Nucleus accumbens (tissue), 56 donors: ENCODE measurements at places on chromosomes 2 and 18.

DNA sequence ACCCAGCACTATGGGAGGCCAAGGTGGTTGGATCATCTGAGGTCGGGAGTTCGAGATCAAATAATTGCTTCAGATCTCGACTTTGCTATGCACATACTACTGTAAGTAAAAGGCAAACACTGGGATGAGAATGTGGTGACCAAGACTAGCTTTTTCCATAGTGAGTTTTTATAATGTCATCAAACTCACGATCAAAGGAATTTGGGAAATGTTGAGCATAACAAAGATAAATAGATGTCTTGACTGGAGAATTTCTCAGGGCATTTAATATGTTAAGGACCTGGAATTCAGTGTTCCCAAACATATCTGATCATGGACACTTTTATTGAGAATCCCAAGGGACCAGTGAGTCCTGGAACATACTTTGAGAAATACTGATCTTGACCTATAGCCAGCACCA, 205.6 kb downstream of the ARHGAP15 start:
- DNase-seq, result no peak

DNA sequence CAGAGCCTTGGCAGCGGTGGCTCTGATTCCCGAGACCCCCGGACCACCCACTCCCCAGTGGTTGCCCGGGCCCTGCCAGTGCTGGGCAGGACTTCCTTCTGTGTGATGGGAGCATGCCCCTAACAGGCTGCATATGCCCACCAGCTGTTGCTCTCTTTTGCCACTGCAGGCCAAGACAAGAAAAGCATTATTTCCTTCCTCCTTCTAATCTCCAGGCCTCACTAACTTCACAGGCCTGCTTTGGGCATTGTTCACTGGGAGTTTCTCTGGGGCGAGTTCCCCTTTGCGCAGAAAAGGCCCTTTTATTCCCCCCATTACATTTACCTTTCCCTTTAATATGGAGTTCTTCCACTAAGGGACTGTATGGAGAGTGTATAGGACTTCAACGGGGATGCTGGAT, 249.1 kb upstream of the SIX2 start:
- DNase-seq, result no peak

GRCh38 chr2:37355735-37356134, 11.3 kb downstream of the QPCT start:
- no peak for DNase-seq

- no peak for DNase-seq
Measured at GRCh38 chr2:890791-891190, 59.9 kb upstream of the SNTG2 start.

DNA sequence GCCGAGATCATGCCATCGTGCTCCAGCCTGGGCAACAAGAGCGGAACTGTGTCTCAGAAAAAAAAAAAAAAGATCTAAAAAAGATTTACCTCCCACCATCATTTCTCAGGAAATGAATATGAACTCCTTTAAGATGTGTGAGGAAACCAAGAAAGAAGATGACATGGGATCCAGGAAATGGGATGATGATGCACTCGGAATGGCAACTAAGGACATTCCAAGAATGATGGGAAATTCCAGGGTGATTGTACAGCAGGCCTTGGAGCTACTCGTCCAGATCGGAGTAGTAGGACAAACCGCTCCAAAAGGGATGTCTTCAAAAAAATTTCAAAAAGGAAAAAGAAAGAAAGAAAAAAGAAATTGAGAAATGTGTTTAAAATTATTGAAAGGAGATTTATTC, 84.9 kb upstream of the PMAIP1 start:
- DNase-seq, result no peak

DNA sequence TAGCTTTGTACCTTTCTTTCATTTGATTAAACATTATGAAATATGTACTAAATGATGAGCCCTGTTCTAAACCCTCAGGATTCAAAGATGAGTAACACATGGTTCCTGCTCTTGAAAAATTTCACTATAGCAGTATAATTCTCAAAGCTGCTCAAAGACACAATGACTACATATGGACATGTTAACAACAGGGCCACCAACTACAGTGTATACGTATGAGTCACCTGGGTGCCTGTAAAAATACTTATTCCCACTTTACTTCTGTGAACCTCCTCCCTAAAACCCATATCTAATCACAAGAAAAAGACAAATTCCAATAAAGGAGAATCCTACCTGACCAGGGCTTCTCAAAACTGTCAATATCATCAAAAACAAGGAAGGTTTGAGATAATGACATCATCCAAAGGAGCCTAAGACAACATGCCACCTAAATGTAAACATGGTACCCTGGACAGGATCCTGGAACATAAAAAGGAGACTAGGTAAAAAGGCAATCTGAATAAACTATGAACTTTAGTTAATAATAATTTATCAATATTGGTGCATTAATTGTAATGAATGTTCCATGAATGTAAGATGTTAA, 84.7 kb downstream of the FAM161A start:
- no peak for DNase-seq

- no peak for DNase-seq
Measured at GRCh38 chr2:239193401-239193811, 207.4 kb downstream of the HDAC4 start.

DNA sequence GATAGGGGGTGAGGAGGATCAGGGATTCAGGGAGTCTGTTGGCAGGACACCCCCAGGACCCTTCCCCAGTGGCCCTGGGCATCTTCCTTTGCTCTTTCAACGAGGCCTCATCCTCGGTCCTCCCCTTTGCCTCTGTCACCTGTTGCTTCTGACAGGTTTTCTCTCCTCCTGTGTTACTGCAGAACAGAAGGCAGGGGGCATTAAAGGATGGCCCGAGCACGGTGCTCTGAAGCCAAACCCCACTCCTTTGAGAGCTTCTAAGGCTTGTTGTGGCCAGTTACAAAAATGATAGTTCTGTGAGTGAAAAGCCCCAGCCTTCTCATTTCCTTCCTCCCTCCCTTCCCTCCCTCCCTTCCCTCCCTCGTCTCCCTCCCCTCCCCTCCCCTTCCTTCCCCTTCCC, 82.5 kb downstream of the THNSL2 start:
- DNase-seq, result no peak

DNA sequence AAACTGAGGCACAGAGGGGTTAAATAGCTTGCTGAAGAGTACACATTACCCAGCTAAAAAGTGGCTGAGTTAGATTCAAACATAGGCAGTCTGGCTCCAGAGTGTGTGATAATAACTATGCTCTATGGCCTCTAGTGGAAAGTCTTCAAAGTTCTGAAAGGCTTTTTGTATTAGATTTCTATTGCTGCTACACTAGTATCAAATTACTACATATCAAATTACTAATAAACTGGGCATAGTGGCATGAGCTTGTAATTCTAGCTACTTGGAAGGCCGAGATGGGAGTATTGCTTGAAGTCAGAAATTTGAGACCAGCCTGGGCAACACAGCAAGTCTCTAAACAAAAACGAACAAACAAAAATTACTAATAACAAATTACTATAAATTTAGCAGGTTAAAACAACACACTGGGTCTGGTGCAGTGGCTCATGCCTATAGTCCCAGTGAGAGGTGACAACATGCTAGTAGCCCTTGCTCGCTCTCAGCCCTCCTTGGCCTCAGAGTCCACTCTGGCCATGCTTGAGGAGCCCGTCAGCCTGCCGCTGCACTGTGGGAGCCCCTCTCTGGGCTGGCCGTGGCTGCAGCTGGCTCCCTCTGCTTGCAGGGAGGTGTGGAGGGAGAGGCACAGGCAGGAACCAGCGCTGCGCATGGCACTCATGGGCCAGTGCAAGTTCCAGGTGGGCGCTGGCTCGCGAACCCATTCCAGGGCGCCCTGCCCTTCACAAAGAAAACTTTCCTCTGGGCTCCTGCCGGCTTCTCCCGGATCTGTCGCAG, 38.2 kb upstream of the TWSG1 start:
- DNase-seq, result no peak

DNA sequence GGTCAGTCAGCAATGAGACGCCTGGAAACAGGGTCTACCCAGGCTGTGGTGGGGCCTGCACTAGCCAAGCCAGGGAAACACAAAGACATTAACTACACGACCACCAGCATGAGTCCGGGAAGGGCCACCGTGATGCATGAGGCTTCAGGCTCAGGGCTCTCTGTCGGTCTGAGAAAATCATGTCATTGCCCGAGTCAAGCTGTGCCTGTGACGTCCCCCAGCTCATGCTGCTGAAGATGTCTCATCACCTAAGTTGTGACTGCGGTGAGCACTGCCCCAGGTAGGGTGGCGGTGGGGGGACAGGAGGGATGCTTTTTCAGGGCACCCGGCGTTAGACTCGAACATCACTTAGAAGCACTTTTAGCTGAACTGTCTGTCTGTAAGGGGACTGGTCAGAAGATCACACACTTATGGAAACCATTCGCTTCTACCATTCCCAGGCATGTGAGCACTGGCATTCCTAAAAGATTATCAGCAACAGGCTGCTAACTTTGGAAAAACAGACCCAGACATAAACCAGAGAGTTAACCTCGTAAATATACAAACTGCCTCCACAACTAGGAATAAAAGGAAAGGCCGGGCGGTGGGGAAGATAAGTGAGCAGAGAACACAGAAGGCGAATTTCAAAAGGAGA, 234.5 kb downstream of the HDAC4 start:
- no peak for DNase-seq

- no peak for DNase-seq
Measured at GRCh38 chr2:64876137-64876647, 113.0 kb upstream of the SLC1A4 start.

DNA sequence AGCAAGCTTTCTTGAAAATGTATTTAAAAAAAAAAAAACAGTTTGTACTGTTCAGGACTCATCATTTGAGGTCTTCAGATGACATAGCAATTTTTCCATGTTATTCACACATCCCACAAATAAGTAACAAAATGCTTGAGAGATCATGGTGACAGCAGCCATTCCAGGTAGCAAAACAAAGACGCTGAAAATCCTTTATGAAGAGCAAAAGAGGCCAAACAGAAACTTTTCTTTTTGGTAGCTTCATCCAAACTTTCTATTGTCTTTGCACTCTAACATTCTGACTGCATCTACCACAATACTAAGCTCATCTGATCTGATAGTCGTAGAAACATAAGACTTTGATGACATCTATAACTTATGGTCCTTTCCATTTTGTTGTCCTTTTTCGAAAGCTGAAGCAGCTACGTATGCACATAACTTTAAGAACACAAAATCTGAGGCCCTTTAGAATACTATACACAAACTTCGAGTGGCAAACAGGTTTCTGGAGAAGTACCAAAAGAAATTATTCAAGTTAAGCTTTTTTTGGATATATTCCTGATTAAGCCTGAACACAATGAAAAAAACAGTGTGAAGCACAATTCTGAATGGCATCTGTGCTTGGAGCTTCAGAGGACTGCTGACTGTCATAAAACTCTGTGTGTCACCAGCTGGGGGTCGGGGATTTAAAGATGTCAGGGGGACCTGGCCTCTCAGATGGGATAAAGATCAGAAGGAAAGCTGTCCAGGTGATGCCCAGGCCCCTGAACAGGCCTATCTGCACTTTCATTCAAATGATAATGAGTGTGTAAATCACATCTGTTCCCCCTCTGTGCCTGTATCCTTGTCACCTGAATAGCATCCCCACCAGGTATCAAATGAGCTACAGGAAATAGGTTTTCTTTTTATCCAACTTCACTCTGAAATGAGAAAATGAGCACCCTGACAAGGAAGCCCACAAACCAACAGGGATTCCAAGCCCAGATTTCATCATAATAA, 75.8 kb downstream of the ZEB2 start:
- no peak for DNase-seq
